Stimulated activated CD8-positive, alpha-beta memory T cell treated with anti-CD3 and anti-CD28 coated beads, Interleukin-7, amount 100 ng/mL, for 48 hours (primary cell): ENCODE measurements at places on chromosomes 6 and 20.

DNA sequence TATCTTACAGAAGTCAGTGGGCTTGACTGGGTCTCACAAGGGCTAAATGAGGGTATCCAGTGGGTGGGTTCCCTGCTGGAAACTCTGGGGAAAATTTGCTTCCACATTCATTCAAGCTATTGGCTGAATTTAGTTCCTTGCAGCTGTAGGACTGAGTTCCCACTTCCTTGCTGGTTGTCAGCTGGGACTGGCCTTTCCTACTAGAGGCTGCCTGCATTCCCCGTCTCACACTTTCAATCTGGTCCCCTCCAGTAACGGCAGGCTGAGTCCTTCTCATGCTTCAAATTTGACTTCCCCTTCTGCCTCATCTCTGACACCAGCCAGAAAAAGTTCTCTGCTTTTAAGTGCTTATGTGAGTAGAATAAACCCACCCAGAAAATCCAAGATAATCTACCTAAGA lies 4.4 kb downstream of the CSNK2A1 start:
- no peak for DNase-seq

- DNase-seq: no peak
Measured at GRCh38 chr6:111662072-111662793, 56.6 kb upstream of the TRAF3IP2 start.

DNA sequence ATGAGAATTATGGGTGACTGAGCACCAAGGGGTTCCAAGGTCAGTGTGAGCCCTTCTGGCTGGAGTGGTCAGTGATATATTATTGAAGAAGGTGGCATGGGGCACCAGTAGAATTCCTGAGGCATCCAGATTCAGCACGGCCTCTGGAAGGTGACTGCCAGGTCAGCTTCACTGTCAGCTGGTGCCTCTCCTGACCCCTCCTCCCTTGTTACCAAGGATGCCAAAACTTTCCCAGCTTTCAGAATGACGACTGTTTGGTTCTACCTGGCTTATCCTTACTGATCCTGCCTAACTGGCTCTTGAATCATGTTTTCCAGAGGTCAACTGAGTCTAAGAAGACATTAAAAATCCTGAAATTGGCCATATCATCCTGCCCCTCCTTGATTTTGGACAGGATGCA lies 189.2 kb upstream of the AGPAT4 start:
- DNase-seq: no peak

DNA sequence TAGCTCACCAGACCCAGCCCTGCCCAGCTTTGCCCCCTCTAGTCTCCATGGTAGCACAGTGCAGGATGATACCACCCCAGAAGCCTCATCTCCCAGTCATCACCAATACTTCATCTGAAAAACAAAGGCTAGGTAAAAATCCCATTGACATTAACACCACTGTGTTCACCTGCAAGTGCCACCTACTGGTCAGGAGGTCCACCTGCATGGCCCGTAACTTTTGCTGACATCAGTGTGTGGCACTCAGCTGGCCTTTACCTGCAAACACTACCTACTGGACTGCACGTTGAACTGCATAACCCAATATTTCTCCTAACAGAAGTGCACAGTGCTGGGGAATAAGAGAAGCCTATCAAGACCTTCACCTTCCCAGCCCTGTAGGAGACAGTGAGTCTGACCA lies 234.7 kb upstream of the ADGRB3 start:
- DNase-seq: no peak

- DNase-seq: no peak
Measured at GRCh38 chr6:120254651-120255050, 905.1 kb upstream of the MAN1A1 start.
